ENCODE measurements at places on chromosomes 1 and 21.

DNA sequence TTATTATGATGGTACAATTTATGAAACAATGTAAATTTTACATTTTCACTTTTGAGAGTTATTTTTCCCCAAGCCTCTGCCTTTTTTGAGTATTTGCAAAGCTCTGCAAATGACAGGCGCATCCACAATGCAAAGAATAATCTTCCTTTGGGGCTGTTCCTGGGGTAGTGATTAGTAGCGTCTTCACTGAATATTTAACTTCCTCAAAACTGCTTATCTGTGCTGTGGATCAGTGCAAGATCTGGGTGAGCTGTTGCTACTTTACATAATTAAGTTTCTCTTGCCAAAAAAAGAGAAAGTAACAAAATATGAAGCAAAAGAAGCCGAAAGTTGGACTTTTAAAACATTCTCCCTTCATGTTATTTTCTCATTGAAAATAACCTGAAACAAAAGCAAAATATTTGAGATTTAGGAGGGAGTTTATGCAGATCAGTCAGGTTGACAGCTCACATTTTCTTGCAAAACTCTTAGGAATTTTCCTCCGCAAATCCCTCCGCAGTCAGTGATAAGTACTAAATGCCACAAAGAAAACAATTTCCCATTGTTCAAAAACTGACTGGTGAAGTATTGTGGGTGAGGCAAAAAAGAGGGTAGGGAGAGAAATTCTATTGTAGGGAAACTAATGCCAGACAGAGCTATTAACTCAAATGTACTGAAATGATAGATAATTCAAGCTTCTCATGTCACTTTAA lies 276.4 kb upstream of the B3GALT2 start:
- DNase-seq, result no peak

DNA sequence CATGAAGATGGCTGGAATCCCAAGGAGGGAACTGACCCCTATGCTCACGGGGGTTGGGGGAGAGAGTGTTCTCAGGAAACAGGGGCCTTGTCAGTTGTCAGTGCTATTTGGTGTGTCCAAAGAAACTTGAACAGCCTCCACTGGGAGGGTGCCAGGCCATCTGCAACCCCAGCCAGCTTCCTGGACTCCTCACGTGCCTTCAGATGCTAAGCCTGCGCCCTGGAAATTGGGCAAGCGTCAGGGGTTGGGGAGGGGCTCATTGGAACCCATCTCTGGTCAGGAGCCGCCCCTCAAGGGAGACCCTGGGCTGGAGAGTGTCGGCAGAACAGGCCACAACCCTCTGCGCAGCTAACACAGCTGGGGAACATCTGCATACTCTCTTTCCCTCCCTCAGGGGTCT lies 13.1 kb upstream of the LHX4 start:
- no peak for DNase-seq

GRCh38 chr1:204468206-204468605 lies 26.4 kb downstream of the PIK3C2B start:
- DNase-seq, result no peak

GRCh38 chr1:196209983-196210382 lies 398.3 kb downstream of the KCNT2 start:
- DNase-seq, result no peak

DNA sequence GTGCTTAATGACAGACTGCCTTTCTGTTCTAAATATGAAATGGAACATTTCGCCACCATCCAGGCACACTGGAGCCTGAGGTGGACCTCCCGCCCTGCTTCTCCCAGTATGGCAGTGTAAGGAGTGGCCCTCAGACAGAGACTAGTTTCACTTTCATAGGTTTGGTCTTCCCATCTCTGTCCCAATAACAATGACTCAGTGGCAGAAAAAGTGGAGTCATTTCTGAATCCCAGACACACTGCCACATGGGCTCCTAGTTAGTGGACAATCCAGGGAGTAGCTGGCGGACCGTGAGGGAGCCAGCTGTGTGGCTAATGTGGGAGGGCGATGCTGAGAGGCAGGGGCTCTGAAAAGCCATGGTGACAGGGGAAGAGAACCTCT lies 95.6 kb upstream of the TSPAN2 start:
- no peak for DNase-seq

DNA sequence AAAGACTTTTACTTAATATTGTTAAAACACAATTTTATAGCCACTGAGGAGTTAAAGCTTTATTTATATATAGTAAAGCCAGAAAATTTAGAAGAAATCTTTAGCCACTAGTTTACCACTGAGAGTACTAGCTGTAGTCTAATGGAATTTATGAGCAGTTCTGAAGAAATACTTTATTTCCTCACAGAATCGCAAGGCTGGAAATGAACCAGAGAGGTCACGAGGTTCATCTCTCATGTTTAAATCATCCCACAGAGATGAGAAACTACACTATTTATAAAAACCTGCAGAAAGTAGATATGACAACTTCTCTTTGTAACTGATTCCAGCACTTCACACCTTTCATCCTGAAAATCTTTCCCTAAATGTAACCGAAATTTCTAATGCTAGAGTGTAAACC lies 26.0 kb downstream of the ADGRL4 start:
- no peak for DNase-seq

GRCh38 chr1:10620776-10621175 lies 146.0 kb downstream of the PEX14 start:
- DNase-seq, result no peak

DNA sequence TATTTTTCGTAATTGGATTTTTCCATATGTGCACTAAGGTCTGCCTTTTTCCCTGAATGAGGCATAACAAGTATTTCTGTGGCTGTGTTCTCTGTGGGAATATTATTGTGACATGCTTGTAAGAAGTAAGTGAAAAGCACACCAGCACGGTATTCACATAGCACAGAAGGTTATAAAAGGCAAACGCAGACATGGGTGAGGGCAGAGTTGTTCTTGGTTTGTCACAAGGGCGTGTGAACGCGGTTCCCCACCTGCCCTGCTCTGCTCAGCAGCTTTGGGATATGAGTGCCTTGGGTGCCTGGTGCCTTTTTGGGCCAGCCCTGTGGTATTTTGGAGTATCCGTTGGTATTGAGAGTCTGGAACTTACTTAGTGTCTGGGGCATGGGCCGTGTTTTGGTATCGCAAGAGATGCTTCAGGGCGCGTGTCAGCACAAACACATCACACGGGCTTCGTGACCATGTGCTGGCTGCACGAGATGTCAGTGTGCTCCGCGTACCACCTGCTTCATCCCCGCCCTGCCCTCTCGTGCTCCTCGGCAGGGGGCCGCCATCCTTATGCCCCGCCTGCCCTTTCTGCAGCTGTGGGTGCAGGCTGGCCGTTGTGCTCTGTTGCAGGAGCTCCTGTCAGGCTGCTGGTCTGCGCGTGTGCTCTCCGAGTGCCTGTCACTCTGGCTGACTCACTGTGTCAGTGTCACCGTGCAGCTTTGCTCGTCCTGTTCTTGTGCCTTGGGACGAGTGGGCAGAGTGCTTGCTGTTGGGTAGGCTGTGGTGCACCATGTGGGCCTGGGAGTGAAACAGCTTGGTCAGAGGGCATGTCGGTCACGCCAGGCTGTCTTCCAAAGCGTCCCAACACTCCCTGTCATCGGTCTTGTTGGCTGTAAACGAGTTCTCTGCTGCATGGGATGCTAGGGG lies 15.0 kb downstream of the SKI start:
- no peak for DNase-seq

- no peak for DNase-seq
Observed at GRCh38 chr21:38658511-38658910, 147.2 kb upstream of the ETS2 start.

DNA sequence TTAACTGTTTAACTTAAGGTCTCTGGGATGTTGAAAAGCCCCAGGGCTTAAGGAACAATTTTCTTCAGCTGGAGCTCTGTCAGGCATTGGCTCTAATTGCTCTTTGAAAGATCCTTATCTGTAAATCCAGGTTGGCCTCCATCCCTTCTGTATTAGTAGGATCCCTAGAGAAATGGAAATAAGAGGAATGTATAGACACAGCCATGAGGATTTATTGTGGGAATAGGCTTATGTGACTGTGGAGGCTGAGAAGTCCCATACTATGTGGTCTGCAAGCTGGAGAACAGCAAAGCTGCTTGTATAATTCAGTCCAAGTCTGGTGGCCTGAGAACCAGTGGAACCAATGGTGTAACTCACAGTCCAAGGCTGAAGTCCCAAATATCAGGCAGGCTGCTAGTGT lies 47.6 kb upstream of the VAV3 start:
- no peak for DNase-seq

- DNase-seq, result no peak
Observed at GRCh38 chr1:210786546-210786945, 347.4 kb downstream of the KCNH1 start.

Measured in stimulated activated CD4-positive, alpha-beta T cell treated with anti-CD3 and anti-CD28 coated beads, Interleukin-15, amount 100 ng/mL, for 1 hour (primary cell).